Left renal pelvis (tissue), 4 donors: ENCODE measurements at places on chromosomes 5 and 9. TPM values are rescaled to one million over a fixed set of nuclear protein-coding genes. Genes with fewer than 3 reads are reported as not detected.

SNCAIP gene
- polyA plus RNA-seq = 17.0 TPM

ADAMTS19 gene
- polyA plus RNA-seq = 4.4 TPM

FREM1 gene
- polyA plus RNA-seq = 156 TPM

DAB2IP gene
- polyA plus RNA-seq = 43.9 TPM

CD74 gene
- 139 TPM for polyA plus RNA-seq

THBS4 gene
- polyA plus RNA-seq = 12.1 TPM

GLDC gene
- polyA plus RNA-seq = 21.9 TPM

TGFBI gene
- 358 TPM for polyA plus RNA-seq

ZBTB34 gene
- polyA plus RNA-seq = 22.9 TPM

GRCh38 chr5:30930736-30931135 lies 262.8 kb upstream of the CDH6 start:
- no peak for DNase-seq

DNA sequence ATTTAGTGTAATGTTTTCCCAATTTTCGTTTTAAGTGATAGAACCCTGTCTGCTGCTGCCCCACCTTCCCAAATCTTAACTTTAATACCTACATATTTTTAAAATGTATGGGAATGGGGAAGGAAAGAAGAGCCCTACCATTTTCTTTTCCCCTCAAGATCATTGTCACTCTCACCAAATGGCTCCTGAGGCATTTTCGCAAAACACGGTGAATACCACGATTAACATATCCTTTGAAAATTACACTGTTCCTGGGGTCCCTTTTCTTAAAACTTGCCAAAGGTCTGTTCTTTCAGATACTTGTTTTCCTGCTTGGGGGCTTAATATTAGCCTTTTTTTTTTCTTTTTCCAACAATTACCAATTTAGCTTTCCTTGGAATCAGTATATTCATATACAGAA lies 36.1 kb downstream of the CERT1 start:
- no peak for DNase-seq

- DNase-seq = no peak
Measured at GRCh38 chr9:130993303-130994030, 15.5 kb upstream of the LAMC3 start.

- DNase-seq = no peak
Measured at GRCh38 chr5:36599986-36600779, 6.2 kb upstream of the SLC1A3 start.

DNA sequence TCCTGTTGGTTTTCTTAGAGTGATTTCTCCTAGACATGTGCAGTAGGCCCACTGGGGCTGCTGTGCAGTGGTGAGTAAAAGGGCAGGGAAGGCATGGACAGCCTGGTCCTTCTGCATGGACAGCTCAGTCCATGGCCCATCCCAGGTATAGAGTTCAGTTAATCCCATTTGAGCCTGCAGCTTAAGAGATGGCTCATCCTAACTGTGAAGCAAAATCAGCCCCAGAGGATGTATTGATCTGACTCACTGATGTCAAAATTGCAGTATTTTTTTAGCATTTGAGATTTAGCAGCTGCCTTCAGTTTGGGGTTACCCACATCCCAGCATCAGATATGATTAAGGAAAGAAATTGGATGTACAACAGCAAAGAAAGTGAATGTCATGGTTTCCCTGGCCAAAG lies 93.4 kb downstream of the PDE6A start:
- no peak for DNase-seq

- DNase-seq = no peak
Measured at GRCh38 chr5:140219068-140219991, 44.3 kb downstream of the CYSTM1 start.

GRCh38 chr9:87878989-87879511 lies 3.6 kb upstream of the SPATA31E1 start:
- DNase-seq = no peak

GRCh38 chr5:3794611-3795010 lies 199.0 kb downstream of the IRX1 start:
- no peak for DNase-seq

DNA sequence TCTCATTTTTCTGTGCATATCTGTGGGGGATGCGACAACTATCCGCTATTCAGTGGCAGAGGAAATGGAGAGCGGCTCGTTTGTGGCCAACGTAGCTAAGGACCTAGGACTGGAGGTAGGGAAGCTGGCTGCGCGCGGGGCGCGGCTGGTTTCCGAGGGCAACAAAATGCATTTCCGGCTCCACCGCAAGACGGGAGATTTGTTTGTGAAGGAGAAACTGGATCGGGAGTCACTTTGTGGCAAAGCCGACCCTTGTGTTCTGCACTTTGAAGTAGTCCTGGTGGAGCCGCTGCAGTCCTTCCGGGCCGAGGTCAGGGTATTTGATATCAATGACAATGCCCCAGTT lies 320 bp downstream of the PCDHB1 start:
- no peak for DNase-seq

DNA sequence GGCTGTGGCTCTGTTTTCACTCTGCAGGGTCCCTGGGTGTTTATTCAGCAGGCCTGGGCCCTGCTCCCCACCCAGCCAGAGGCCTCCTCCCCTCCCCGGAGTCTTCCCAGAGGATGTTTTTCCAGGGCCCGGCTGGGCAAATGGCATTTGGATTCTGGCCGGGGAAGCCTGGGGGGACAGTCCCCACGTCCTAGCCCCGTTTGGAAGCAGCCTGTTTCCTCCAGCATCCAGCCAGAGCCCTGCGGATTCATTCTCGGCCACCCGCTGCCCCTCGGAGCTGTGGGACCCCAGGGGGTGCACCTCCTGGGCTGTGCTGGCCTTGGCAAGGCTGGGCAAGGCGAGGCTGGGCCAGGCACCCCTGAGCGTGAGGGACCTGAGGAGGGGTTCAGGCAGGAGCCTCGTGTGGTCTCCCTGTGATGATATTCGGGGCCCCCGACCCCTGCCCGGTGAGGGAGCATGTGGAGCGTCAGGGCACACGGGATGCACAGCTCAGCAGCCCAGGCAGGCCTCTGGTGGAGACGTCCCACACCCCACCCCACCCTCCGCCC lies 48.8 kb upstream of the EGFL7 start:
- no peak for DNase-seq

DNA sequence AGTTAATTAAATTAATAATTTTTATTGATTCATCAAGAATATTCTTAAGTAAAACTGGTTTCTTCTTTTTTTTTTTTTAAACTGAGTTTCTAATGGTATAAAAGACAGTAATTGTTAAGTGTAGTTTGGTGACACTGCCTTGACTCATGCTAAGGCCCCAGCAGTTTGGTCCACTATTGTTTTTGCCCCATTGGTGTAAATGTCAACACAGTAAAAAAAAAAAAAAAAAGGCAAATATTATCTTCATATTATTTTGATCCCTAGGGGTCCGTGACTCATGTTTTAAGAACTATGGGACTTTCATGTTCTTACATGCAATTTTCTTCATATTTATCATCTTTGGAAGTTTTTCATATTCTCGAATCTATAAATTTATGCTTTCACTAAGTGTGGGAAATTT lies 29.2 kb upstream of the JAK2 start:
- no peak for DNase-seq

GRCh38 chr5:18375641-18376040 lies 741.4 kb downstream of the TAF11L14 start:
- DNase-seq = no peak

- DNase-seq = no peak
Measured at GRCh38 chr5:40386289-40386688, 293.4 kb upstream of the PTGER4 start.

- peak; percentile 12 for DNase-seq
Measured at GRCh38 chr5:109143031-109143430, 266.7 kb downstream of the PJA2 start.

GRCh38 chr5:132184588-132184987 lies 43.1 kb downstream of the P4HA2 start:
- DNase-seq = no peak

- DNase-seq = no peak
Measured at GRCh38 chr5:165805756-165806155, 2300.3 kb downstream of the MAT2B start.

DNA sequence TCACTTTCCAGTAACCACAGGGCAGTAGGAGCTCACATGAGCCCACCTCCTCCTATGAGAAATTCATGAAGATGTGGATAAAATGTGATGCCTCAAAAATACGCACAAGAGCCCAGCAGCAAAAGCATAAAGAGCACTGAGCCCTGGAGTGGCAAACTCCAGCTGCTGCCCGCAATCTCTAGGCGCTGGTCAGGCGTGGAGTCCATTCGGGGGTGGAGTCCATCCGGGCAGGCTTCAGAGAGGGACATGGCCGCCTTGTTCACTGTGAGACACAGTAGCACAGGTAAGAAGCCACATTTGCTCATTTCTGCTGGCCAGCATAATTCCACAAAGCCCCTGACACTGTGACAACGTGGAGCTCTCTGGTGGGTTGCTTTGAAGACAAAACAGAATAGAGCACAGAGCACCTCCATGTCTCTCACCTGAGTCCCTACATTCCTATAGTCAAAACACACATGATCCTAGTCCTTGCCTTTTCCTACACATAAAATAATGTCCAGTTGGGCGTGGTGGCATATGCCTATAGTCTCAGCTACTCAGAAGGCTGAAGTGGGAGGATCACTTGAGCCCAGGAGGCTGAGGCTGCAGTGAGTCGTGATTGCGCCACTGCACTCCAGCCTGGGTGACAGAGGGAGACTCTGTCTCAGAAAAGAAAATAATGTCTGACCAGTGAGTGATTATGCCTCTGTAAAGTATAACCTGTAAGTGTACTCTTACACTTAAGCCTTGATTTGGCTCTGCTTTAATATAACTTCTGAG lies 365.2 kb downstream of the GADD45G start:
- DNase-seq = no peak

DNA sequence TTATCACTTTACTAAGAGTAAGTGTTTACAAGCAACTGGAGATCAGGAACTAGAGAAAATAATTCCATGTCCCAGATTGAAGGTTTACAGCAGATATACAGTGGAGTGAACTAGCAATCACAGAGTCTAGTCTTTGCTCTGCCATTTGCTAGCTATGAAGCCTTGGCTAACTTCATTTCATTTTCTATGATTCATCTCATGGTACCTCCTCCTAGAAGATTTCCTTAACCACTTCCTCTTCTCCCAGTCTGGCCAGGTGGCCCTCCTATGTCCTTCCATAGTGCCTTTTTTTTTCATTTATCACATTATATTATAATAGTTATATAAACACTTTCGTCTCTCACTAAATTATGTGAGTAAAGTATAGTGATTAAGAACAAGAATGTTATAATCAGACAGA lies 52.1 kb downstream of the GRIA1 start:
- no peak for DNase-seq

DNA sequence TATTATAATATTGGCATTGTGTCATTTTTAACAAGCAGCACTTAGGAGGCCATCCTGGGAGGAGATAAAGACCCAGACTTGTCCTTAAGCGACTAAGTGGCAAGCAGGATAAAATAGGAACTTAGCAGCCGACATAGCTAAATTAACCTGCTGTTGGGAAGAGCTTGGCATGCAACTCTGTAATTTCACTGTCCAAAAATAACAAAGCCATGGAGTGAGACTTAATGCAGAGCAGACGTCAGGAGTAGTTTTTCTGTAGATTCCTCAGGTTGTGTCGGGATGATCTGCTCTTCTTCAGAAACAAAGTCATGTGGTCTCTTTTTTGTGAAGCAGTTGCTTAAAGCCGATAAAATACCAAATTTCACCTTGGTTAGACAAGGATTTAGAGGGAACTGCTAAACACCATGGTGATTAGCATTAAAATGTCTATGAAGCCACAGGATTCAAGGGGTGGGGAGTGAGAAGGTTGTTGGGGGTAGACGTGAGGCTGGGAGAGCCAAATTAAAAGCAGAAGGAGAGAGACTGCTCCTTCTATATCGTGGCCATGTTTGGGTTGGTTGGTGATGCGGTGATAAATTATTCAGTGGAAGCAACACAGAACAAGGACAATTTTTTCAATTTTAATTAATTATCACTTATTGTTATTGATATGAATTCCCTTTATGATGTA lies 303.0 kb downstream of the CSNK1G3 start:
- no peak for DNase-seq

DNA sequence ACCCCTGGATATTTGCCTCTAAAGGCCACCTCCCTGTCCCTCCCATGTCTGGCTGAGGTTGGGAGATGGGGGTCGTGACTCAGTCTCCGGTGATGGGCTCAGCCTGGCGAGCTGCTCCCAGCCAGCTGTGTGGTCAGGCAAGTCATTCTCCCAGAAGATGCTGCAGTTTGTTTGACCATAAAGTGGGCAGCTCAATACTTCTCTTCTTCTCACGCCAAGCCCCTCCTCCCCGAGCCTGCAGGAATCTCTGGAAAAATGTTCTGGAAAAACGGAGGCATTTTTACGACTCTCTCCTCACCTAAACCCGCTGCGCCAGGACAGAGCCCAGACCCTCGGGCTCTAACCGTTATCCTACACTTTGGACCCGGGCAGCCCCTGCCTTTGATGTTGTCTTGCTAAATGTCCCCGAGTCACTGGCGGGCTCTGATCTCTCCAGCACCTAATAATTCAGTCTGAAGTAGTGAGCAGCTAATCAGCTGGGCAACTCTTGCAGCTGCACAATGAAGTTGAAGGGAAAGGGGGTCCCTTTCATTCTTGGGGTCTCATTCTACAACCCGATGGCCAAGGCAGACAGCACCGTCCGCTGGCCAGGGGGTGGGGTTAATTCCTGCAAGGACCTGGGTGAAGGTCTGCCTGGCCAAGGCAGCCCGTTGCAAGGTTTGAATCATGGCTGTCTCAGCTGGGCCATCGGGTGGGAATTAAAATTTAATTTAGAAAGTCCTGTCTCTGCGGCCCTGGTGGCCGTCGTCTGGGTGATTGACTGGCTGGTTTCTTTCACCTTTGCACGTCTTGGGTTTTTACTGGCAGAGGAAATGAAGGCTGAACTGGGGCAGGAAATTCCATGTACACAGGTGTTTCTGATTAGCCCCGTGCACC lies 12.3 kb downstream of the DCANP1 start:
- no peak for DNase-seq

DNA sequence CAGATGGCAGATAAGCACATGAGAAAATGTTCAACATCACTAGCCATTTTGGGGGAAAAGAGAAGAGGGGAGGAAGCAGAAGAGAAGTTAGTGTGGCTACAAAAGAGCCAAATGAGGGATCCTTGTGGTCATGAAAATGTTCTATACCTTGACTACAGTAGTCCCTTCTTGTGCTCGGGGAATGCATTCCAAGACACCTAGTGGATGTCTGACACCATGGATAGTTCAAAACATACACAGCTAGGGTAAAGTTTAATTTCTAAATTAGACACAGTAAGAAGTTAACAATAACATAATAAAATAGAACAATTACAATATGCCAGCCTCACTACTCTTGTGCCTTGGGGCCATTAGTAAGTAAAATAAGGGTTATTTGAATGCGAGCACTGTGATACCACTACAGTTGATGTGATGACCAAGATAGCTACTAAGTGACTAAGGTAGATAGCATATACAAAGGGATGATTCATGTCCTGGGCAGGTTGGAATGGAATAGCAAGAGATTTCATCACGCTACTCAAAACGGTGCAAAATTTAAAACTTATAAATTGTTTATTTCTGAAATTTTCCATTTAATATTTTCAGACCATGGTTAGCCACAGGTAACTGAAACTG lies 344.1 kb downstream of the NR2F1-AS1 start:
- no peak for DNase-seq
